ENCODE measurements at places on chromosomes 2 and 18.

DNA sequence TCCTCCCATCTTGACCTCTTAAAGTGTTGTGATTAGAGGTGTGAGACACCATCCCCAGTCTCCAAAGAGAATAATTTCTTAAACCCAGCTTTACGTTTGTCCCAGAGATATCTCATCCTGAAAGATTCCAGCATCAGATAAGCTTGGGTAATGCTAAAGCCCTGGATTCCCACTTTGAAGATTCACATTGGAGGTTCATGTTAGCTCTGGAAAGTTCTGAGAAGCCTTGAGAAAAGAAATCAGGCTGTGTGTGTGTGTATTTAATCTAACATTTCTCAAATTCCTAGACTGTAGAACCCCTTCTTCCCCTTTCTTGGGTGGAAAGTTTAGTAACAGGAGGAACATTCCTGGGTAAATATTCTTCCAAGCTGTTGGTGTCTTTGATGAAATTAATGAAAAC lies 18.0 kb downstream of the ZNF532 start:
- no peak for DNase-seq

DNA sequence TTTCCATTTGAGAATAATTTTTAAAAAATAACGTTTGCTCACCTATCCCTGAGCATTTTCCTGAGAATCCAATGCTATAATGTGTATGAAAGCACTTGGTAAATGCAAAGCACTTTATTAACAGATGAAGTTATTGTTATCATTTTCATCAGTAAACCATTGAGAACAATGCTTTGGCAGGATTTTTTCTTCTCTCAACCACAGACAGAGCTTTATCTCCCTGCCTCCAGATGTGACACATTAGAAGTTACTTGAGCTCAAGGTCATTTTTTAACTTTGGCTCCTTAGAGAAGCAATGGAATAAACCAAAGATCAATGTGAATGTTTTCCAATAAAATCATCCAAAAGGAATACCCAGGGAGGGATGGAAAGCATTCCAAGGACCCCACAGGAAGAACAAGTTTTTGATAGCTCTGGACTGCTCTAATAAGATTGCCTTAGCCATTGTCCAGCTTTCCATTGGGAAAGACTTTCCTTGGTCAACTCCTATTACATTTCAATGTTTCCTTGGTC lies 118.9 kb upstream of the NT5C1B start:
- DNase-seq: no peak

- DNase-seq: no peak
These were observed 62.2 kb downstream of the GALNT14 start for GRCh38 chr2:31075941-31076590.

GRCh38 chr2:67065046-67065445 lies 332.1 kb upstream of the ETAA1 start:
- DNase-seq: no peak

- DNase-seq: no peak
These were observed 166.6 kb downstream of the TNS1 start for GRCh38 chr2:217835931-217836891.

- no peak for DNase-seq
These were observed 75.2 kb downstream of the LBH start for GRCh38 chr2:30306522-30306921.

DNA sequence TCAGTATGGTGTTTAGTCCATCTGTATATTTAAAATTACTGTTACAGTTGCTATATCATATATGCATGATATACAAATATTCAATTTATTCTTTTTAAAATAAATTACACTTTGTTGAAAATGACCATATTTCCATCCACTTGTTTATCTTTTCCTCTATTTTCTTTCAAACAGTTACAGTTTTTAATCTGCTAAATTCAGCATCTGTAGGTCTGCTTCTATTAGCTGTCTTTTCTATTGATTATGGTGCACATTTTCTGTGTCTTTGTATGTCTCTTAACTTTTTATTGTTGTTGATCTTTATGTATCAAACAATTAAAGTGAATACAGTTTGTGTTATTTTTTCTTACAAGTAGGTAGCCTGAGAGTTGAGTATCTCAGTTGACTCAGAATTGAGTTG lies 28.1 kb downstream of the IL18R1 start:
- DNase-seq: no peak

GRCh38 chr2:63049211-63049969 lies 1.2 kb upstream of the OTX1 start:
- DNase-seq: no peak

DNA sequence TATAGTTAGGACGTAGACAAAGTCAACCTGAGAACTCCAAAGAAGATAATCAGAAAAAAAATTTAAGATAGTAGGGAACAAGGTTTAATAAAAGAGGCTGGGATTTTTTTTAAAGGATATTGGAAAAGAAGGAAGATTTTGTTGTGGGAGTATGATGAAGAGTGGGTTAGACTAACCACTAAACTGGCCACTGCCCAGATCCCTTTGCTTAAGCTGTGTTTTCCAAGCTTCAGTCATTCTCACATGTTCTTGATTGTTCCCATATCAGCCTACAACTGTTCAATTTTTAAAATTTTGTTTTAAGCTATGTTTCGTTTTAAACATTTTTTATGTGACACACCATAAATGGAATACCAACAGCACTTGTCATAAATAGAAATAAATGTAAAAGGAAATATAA lies 284.5 kb upstream of the MMADHC start:
- DNase-seq: no peak

DNA sequence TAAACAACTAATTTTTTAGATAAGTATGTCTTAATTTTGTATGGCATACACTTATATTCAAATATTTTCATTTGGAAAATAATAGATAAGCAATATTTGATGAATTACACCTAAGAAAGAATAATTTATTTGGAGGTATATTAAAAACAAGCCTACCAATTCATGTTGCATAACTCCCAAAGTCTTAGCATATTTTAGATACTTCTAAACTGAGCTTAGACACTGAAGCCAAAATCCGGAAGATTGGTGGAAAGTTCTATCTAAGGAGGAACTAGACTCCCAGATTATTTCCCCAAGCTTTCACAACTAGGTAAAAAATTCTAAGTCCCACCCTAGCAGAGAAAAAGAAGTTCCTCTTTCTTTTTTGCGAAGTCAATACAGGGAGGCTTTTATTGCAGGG lies 221.0 kb upstream of the MMADHC start:
- DNase-seq: no peak

- DNase-seq: no peak
These were observed 45.5 kb downstream of the OSR1 start for GRCh38 chr2:19312949-19313348.

- no peak for DNase-seq
These were observed 34.1 kb upstream of the METAP1D start for GRCh38 chr2:171965661-171966060.

DNA sequence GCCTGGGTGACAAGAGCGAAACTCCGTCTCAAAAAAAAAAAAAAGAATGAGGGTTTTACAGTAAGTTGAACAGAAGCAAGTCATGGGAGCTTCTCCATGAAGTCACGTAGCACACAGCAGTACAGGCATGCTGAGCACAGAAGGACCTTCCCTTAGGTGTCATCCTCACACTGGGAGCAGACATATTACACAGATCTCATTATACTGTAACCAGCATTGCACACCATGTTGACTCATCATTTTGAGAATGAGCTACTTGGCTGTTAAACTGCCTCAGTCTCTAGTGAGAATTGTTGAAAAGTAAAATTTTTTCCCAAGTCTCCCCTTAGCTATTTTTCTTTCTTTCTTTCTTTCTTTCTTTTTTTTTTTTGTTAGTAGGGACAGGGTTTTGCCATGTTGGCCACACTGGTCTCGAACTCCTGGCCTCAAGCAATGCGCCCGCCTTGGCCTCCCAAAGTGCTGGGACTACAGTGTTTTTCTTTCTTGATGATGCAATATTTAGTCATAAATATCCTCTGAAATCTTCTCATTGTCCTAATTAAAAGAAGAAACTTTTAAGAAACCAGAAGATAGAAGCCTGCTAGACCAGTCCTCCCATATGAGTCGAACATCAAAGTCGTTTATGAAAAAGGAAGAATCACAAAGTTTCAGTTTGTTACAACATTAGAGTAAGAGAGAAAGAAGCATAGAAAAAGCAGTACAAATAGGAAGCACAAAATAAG lies 37.9 kb upstream of the PPP1CB start:
- no peak for DNase-seq

DNA sequence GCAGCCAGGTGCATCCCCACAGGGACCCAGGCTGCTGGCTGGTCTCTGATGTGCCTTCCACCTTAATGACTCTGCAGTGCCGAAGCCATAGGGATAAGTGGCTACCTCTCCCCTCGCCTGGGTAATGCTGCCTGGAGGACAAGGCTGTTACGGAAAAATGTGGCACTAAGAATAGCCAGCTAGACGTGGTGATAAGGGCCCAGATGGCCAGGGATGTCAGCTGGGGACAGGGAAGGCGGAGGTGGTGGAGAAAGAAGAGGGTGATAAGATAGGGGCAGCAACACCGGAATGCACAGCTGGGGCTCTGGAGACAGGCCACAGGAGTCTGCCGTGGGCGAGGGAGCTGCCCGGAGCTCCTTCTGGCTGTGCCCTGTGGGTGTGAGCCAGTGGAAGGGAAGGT lies 170.6 kb downstream of the FHOD3 start:
- DNase-seq: no peak

DNA sequence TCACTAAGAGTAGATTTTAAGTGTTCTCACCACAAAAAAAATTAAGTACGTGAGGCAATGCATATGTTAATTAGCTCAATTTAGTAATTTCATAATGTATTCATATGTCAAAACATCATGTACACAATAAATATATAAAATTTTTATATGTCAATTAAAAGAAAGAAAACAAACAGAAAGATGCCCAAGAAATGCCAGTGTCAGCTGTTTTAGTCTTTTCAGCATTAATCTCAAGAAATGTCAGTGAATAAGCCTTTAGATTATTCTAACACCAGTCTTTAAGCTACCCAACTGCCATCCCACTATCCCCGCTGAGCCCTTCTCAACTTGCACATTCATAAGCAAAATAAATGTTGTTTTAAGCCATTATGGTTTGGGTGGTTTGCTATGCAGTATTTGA lies 76.5 kb downstream of the C1D start:
- no peak for DNase-seq

GRCh38 chr2:174263997-174264396 lies 15.7 kb upstream of the OLA1 start:
- DNase-seq: no peak

GRCh38 chr2:37934591-37935513 lies 9.8 kb downstream of the RMDN2 start:
- no peak for DNase-seq

DNA sequence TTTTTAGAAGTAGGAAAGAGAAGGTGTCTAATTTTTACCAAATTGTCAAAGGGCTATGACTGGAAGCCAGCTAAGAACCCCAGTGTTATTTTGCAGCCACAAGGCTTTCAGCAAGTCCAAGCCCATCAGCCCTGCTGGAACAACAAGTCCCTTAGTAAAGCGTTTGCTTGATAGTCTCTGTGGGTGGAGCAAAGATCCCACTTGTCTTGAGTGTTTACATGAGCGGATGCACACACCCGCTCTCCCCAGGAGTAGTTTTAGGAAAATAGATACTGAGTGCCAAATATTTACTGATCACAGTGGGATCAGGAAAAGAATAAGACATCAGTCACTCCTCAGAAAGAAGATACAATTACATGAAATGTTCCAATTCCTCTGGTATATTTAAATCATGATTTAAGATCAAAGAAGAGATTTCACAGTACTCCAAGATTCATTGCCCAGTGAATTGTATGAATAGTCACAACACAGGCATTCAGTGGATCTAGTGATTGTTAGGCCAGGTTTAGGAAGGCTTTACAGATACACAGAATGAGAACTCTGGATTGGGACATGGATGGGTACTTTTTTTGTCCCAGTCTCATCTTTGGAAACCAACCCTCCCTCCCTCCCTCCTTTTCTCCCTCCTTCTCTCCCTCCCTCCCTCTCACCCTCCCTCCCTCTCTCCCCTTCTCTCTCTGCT lies 514.9 kb downstream of the PTPRM start:
- no peak for DNase-seq

- DNase-seq: no peak
These were observed 45.9 kb upstream of the ITGA4 start for GRCh38 chr2:181411105-181411849.

GRCh38 chr2:175935289-175936181 lies 66.5 kb downstream of the LNPK start:
- DNase-seq: no peak

GRCh38 chr2:40123746-40124145 lies 328.1 kb downstream of the SLC8A1 start:
- no peak for DNase-seq

DNA sequence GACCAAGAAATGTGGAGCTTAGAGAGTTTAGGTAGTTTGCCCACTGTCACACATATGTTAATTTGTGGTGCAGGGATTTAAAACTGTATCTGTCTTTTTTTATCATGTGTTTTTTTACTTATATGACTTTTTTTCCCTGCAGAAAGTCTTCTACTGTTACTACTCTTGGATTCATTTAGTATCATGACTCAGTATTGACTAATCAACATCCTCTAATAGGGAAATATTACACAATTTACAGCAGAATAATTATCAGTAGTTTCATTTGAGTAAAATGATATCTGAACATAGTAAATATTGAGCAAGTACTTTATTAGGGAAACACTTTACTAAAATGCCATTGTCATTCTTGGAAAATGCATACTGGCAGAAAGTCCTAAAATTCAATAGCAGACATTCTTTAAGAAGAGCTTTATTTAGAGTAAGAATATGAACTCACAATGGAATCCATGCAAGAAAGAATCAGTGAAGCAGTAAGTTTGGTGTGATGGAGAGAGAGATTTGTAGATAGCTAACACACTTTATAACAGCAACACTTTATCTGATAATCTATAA lies 425.9 kb upstream of the SLC8A1 start:
- DNase-seq: no peak

DNA sequence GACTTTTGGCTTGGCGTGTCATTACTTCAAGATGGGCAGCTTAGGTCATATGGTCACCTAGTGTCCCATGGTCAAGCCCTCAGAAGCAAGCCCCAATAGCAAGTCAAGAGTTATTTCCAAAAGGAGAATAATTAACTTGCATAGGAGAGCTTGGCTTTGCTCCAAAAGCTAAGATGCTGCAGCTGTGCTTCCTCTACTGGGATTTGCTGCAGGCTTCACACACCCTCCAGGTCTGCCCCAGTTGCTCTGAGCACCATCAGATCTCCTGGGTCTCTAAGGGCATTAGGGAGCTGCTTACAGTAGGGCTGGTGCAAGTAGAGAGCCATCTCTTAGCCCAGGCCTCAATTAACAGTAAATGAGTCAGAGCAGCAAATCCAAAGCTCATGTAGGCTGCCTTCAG lies 46.6 kb downstream of the THUMPD2 start:
- no peak for DNase-seq

GRCh38 chr2:235358981-235359471 lies 134.8 kb upstream of the AGAP1 start:
- no peak for DNase-seq

- DNase-seq: no peak
These were observed 84.0 kb downstream of the PTGR3 start for GRCh38 chr18:75124991-75125381.

DNA sequence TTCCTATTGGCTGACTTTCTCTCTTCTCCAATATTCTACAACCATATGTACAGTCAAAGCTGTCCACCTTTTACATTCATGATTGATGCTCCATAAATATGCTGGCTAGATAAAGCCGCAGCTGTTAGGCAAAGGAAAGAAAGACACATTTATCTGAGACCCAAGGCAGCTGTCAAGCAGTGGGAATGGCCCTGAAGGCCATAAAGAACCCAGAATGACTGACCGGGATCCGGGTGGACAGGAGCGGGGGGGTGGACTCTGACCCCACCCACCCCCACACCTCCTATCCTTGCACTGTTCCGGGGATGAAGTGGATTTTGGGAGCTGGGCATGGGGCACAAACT lies 116.4 kb downstream of the RTP5 start:
- DNase-seq: no peak
